ENCODE measurements at places on chromosomes 13 and 19. TPM values are rescaled to one million over a fixed set of nuclear protein-coding genes. Genes with fewer than 3 reads are reported as not detected.

The MVB12A gene
- polyA plus RNA-seq = 59.0 TPM

The OR10H1 gene
- polyA plus RNA-seq = not detected

The C3 gene
- 76.1 TPM for polyA plus RNA-seq

The TEX26 gene
- polyA plus RNA-seq = 0.54 TPM

The MTIF3 gene
- polyA plus RNA-seq = 66.8 TPM

The DACT3 gene
- 44.4 TPM for polyA plus RNA-seq

The PLPPR3 gene
- 6.6 TPM for polyA plus RNA-seq

The URAD gene
- polyA plus RNA-seq = not detected

The ZNF221 gene
- 11.9 TPM for polyA plus RNA-seq

- H3K27me3 ChIP-seq = no peaks in the 10 kb centered on the region
- H3K27ac ChIP-seq = peak within 1 kb of the TSS; percentile 80
- peaks cover 28% of the 10 kb centered on the region for H3K36me3 ChIP-seq
- peaks cover 65% of the 10 kb centered on the region for H3K4me1 ChIP-seq
Observed at GRCh38 chr19:18385675-18386542, at the start of gene GDF15. GDF15 (plus strand) TSS chr19:18386158; CDS start chr19:18386190, 32 bp downstream.

GRCh38 chr13:77415253-77416071 is 88.6 kb upstream of the MYCBP2 start:
- no peaks in the 10 kb centered on the region for H3K27me3 ChIP-seq
- no peak overlapping the region for H3K4me3 ChIP-seq
- H3K4me1 ChIP-seq = no peaks in the 10 kb centered on the region
- no peaks in the 10 kb centered on the region for H3K36me3 ChIP-seq
- peak; percentile 11 for DNase-seq

DNA sequence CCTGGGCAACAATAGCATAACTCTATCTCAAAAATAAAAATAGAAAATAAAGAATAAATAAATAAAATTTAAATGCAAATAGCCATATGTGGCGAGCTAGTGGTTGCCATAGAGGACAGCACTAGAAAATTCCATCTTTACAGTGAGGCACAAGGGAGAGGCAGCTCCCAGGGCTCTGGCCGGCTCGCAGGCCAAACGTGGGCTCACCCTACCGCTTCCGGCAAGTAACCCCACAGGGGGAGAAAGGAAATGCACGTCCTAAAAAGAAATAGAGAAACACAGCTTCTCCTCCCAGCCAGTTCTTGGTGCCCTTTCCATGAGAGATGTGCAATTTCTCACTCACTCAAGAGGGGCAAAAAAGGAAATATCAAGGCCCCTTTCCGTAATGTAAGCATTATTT is 12.4 kb upstream of the GRWD1 start:
- H3K27me3 ChIP-seq = peaks cover 14% of the 10 kb centered on the region
- H3K27ac ChIP-seq = no peak overlapping the region
- DNase-seq = no peak
- H3K4me3 ChIP-seq = no peak overlapping the region
- no peaks in the 10 kb centered on the region for H3K4me1 ChIP-seq
- H3K36me3 ChIP-seq = no peaks in the 10 kb centered on the region

DNA sequence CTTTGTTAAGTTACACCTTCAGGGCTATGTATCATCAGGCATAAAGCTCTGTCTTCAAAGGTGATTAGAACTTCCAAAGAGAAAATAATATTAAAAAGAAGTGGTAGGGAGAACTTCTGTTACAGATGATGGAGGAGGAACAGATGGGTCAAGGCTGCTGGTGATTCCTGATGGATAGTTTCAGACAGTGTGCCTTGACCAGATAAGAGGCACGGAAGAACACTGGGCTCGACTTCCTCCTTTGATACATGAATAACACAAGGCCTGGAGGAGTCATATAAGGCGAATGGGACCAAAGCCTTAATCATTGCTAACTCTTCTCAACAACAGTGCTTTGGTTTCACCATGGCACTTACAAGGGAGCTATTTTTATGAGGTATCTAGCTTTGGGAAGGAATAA is 128.1 kb upstream of the RXFP2 start:
- no peak for DNase-seq
- H3K4me1 ChIP-seq = no peaks in the 10 kb centered on the region
- no peak overlapping the region for H3K27ac ChIP-seq
- H3K4me3 ChIP-seq = no peak overlapping the region

GRCh38 chr13:50080203-50080910 is 65.1 kb downstream of the KCNRG start:
- H3K27me3 ChIP-seq = no peaks in the 10 kb centered on the region
- H3K36me3 ChIP-seq = no peaks in the 10 kb centered on the region
- H3K4me1 ChIP-seq = peaks cover 20% of the 10 kb centered on the region
- H3K27ac ChIP-seq = peak overlapping the region; percentile 83

DNA sequence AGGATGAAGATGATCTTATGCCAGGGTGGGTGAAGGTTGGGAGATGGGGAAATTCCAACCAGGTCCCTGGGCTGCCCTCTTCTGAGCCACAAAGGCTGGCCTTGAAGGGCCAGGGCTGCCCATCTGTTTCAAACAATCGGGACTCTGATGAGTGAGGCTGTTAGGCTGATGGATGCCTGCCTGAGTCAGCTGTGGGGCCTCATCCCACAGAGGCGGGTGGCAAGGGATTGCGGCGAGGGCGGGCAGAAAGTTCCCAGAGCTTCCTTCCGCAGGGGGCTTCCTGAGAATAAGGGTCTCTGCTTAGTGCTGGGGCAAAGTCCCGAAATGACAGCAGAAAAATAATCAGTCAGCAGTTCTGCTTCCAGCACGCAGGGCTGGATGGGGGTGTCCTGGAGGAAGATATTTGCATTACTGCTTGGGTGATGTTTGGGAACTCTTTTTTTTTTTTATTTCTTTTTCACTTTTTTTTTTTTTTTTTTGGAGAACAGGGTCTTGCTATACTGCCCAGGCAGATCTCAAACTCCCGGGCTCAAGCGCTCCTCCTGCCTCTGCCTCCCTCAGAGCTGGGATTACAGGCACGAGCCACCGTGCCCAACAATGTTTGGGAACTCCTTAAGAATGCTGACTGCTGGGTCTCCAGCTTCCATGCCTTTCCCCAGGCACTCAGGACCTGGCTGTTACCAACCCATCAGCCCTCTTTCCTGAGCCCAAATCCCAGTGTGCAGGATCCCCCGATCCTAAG is 14.1 kb downstream of the SH3GL1 start:
- H3K27me3 ChIP-seq = no peaks in the 10 kb centered on the region
- H3K4me3 ChIP-seq = no peak overlapping the region
- peaks cover 57% of the 10 kb centered on the region for H3K36me3 ChIP-seq

GRCh38 chr19:29628661-29629385 is 22.7 kb downstream of the POP4 start:
- H3K4me3 ChIP-seq = no peak overlapping the region
- H3K4me1 ChIP-seq = no peaks in the 10 kb centered on the region
- no peaks in the 10 kb centered on the region for H3K27me3 ChIP-seq
- no peaks in the 10 kb centered on the region for H3K36me3 ChIP-seq
- DNase-seq = no peak

DNA sequence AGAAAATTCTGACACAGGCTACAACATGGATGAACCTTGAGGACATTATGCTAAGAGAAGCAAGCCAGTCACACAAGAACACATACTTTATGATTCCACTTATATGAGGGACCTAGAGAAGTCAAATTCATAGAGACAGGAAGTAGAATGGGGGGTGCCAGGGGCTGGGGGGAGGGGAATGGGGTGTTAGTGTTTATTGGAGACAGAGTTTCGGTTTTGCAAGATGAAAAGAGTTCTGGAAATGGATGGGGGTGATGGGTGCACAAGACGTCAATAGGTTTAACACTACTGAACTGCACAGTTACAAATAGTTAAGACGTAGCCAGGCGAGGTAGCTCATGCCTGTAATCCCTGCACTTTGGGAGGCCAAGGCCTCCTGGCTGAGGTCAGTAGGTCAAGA is 3.5 kb upstream of the ZNF787 start:
- no peak for DNase-seq
- H3K4me1 ChIP-seq = peaks cover 14% of the 10 kb centered on the region
- no peak overlapping the region for H3K4me3 ChIP-seq
- no peaks in the 10 kb centered on the region for H3K27me3 ChIP-seq
- no peaks in the 10 kb centered on the region for H3K36me3 ChIP-seq

DNA sequence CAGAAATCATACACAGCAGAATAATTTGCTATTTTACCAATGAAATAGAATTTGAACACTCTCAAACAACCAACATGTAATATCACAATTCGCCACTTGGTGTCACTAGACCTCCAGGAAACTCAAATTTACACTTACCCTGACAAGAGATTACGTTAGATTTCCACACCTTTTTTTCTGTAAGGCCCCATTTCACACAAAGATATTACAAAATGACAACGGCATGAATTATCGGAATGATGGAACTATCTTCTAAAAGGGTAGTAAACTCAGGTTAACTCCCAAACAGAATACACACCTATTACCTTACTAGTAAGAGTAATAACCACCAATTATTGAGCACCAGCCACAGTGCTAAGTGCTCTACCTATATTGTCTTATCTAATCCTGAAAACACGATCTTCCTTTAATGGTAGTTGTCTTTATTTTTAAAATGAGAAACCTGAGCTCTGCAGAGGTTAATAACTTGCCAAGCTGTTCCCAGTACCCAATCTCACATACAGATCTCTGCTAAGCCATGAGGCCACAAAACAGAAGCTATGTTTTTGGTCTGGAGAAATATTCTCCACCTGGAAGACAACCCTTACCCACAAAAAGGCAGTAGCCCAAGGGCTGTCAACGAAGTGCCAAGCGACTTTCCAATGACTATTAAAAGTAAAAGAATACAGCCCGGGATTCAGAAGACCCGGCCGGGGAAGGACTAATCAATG is 152.4 kb downstream of the DCLK1 start:
- H3K4me1 ChIP-seq = peaks cover 3% of the 10 kb centered on the region
- H3K27ac ChIP-seq = peak overlapping the region; percentile 83
- no peaks in the 10 kb centered on the region for H3K36me3 ChIP-seq
- no peaks in the 10 kb centered on the region for H3K27me3 ChIP-seq
- DNase-seq = no peak

DNA sequence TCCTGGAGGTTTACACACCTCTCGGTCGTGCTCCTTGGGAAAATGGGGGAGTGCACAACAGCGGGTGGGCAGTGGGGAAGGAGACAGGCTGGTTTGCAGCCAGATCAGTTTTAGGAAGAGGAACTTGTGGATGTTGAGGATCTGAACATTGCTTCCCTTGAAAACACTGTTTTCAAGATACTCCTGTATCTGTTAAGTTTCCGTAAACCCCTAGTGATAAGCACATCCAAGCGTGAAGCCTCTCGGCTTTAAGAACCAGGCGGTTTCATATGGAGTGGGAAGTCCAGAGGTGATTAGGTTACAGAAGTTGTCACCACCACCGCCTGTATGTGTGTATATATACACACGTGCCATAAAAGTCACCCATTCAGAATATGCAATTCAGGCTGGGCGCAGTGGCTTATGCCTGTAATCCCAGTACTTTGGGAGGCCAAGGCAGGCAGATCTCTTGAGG is 47.4 kb downstream of the SIPA1L3 start:
- peaks cover 4% of the 10 kb centered on the region for H3K4me1 ChIP-seq
- DNase-seq = no peak
- H3K4me3 ChIP-seq = no peak overlapping the region
- H3K27me3 ChIP-seq = no peaks in the 10 kb centered on the region
- H3K36me3 ChIP-seq = no peaks in the 10 kb centered on the region

- H3K36me3 ChIP-seq = no peaks in the 10 kb centered on the region
- no peaks in the 10 kb centered on the region for H3K27me3 ChIP-seq
- no peak overlapping the region for H3K27ac ChIP-seq
- H3K4me1 ChIP-seq = no peaks in the 10 kb centered on the region
- no peak for DNase-seq
Observed at GRCh38 chr19:54399189-54399588, 16.1 kb upstream of the TTYH1 start.

- H3K4me1 ChIP-seq = no peaks in the 10 kb centered on the region
- no peak overlapping the region for H3K4me3 ChIP-seq
- H3K36me3 ChIP-seq = no peaks in the 10 kb centered on the region
- H3K27ac ChIP-seq = no peak overlapping the region
Observed at GRCh38 chr13:47718556-47718955, 282.5 kb downstream of the SUCLA2 start.

- no peak for DNase-seq
- no peaks in the 10 kb centered on the region for H3K36me3 ChIP-seq
- no peaks in the 10 kb centered on the region for H3K27me3 ChIP-seq
- no peaks in the 10 kb centered on the region for H3K4me1 ChIP-seq
Observed at GRCh38 chr13:38713046-38713445, 26.2 kb downstream of the FREM2 start.

DNA sequence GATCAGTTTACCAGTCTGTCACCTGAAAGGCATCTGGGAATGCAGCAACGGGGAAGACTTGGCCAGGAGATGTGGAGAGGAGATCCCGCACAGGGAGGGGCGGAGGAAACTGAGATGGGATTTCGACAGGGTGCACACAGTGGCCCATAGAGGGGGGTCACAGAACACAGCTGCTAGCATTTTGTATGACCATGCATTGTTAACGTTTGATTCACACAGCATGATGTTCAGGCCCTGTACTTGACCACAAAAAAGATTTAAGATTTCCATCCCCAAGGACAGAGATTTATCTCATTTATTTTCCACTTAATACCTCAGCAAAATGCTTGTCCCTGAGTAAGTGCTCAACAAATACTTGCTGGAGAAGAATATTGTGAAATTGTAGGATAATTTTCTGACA is 63.2 kb downstream of the RAB20 start:
- H3K36me3 ChIP-seq = peaks cover 1% of the 10 kb centered on the region
- no peak overlapping the region for H3K4me3 ChIP-seq
- H3K27ac ChIP-seq = no peak overlapping the region
- no peaks in the 10 kb centered on the region for H3K4me1 ChIP-seq

- no peaks in the 10 kb centered on the region for H3K36me3 ChIP-seq
- no peaks in the 10 kb centered on the region for H3K27me3 ChIP-seq
Observed at GRCh38 chr19:34243876-34244578, 10.3 kb upstream of the GARRE1 start.

GRCh38 chr13:72853000-72853399 is 71.1 kb downstream of the PIBF1 start:
- no peaks in the 10 kb centered on the region for H3K27me3 ChIP-seq
- no peak for DNase-seq
- H3K27ac ChIP-seq = no peak overlapping the region
- H3K4me1 ChIP-seq = no peaks in the 10 kb centered on the region
- H3K36me3 ChIP-seq = no peaks in the 10 kb centered on the region

- DNase-seq = no peak
- H3K27ac ChIP-seq = no peak overlapping the region
- peaks cover 36% of the 10 kb centered on the region for H3K36me3 ChIP-seq
- peaks cover 20% of the 10 kb centered on the region for H3K4me1 ChIP-seq
Observed at GRCh38 chr19:3515891-3516422, 9.8 kb downstream of the FZR1 start.

DNA sequence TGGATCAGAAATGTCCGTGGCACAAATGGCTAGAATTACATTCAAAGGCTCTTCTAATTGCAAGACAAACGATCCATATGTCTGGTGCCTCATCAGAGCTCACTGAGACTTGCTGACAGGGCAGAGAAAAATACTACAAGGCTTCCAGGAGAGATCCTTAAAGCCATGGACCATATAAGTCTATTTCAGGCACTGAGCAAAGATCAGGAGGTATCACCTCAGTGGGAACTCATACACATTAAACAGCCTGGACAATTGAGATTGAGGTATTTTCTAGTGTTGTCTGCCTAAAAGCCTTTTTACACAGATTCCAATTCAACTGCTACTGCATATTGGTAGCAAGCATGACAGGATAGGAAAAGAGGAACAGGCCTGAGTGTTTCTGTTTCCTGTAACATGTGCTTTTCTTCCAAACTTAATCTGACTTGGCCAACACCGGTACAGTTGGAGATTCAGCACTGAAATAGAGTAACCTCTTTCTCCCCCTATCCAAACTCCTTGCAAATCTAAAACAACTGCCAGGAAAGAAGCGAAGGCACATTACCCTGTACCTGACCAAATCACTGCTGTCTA is 65.9 kb downstream of the SERP2 start:
- H3K27ac ChIP-seq = no peak overlapping the region
- H3K4me3 ChIP-seq = no peak overlapping the region
- peaks cover 3% of the 10 kb centered on the region for H3K36me3 ChIP-seq
- H3K4me1 ChIP-seq = peaks cover 24% of the 10 kb centered on the region
- peak; percentile 24 for DNase-seq
